Epithelial cell of proximal tubule (primary cell): ENCODE measurements at places on chromosomes 3 and 15.

GRCh38 chr15:72155003-72155621, 36.9 kb downstream of the SENP8 start:
- DNase-seq: peak; percentile 88

GRCh38 chr3:175146258-175146657, 287.1 kb downstream of the NAALADL2 start:
- no peak for DNase-seq

- DNase-seq: no peak
Measured at GRCh38 chr15:81301815-81302399, 22.0 kb downstream of the STARD5 start.

DNA sequence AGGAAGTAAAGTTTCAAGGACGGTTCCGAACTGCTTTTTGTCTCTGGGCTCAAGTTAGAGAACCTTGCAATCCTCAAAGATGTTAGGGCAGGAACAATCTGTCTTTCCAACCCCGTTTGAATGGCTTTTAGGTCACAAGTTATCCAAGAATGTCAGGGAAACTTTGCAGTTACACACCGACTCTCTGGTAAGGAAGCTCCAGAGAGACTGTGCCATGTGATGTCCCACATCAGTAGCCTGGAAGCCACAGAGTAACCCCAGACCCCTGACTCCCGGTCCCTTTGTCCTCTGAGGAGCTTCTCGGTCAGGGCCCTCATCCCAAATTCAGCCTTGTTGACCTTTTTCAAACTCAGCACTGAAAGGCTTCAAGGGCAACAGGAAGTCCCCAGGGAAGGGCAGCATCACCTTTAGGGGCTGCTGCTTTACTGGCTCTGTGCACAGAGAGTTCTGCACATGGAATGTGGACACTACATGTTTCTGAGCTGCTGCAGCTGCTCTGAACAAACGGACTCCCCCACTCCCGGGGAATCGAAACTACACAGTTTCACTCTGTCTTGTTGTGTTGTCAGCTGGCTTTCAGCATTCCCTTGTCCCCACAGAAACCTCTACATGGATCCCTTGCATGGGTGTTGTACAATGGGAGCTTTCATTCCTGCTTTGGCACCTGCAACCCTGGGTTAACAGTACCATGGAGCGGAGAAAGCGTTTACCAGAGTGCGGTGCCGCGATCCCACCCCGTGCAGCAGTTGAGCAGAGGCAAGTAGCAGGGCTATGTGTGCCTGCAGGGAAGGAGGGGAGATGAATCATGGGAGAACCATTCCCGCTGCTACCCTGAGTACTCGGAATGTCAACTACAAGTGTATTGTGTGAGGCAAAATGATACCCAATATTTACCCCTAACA, 408.2 kb upstream of the THBS1 start:
- DNase-seq: no peak

GRCh38 chr15:92877000-92877399, 23.1 kb upstream of the CHD2 start:
- no peak for DNase-seq

- no peak for DNase-seq
Measured at GRCh38 chr15:48604567-48604966, 40.9 kb downstream of the FBN1 start.

DNA sequence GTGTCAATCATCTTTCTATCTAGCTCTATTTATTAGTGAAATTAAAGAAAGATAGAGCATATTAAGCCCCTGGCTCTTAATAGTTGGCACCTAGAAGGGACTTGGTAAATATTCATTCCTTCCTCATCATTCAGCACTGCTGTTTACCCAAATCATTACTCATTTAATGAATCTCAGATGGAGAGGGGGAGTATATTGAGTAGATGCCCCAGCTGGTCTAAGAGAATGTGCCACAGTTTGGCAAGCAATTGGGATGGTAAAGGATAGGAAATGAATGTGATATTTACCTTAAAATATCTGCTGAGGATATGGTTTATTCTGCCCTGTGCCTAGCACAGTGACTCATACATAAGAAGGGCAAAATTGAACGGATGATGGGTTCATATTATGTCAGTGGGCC, 6.0 kb downstream of the IL1RAP start:
- DNase-seq: no peak

- DNase-seq: no peak
Measured at GRCh38 chr3:70042641-70043040, 43.1 kb downstream of the SAMMSON start.

DNA sequence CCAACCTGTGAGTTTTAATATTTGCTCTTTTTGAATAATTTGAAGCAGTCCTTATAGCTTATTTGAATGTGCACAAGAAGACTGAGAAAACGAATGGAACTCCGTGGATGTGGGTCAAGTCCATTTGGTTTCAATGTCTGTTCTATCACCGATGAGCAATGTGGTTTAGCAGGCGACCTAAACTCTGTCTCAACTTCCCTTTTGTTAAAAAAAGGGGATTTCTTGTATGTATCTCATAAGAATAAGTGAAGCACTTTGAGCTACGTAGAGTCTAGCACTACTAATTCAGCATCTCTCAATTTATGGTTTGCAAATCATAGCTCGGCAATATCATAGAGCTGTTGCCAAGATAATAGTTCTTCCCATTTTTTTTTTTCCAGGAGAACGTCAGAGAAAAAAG, 4.6 kb upstream of the SKIL start:
- no peak for DNase-seq

- DNase-seq: no peak
Measured at GRCh38 chr15:35725353-35725752, 179.4 kb upstream of the DPH6 start.

GRCh38 chr3:42349765-42350594, 60.4 kb downstream of the LYZL4 start:
- no peak for DNase-seq

DNA sequence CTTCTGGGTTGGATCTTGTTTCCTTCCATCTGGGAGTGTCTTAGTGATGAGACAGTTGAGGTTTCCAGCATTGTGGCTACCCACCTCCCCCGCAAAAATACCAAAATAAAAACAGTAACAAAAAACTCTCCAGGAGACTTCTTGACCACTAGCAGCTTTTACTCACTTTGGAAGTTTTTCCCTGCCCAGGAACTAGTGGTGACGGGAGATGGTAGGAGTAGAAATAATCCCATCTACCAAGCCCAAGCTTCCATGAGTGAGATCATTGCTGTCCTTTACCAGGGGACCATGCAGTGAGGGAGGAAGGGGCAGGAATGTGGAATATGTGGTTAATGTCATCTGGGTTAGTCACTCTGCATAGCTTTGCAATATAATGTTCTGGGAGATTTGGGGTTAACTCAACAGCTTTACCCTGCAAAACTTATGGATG, 187.7 kb downstream of the ITPR1 start:
- no peak for DNase-seq

- no peak for DNase-seq
Measured at GRCh38 chr15:33357845-33358244, 47.1 kb downstream of the RYR3 start.

DNA sequence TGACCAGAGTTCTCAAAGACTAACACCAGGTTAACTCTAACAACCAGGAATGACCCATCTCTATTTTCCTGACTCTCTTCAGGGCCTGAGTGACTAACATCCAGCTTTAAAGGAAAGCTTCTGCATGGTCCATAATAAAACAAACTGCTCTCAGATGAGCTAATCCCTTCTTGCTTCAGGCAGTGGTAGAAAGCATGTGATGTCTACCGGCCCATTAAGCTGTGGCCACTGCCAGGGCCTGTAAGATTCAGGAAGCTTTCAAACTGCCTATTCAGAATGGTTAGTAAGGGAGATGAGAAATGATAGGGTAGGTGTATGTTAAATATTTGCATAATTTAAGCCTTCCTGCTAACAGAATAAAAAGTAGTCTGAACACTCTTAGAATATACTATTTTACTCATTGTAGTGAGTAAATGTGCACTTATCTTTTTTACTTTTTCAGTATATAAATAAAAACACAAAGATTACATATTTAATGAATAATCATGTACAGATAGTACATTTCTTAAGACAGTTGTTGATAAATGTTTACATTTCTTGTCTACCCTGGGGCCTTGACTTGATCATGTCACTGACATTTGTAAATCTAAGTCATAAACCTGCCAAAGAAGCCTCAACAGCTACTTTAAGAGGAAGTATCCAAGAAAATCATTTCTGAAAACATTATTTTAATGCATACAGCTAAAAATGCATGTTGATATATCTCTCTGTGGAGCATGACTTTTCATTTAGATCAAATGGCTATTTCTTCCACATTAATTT, 222.0 kb downstream of the MCTP2 start:
- DNase-seq: no peak

DNA sequence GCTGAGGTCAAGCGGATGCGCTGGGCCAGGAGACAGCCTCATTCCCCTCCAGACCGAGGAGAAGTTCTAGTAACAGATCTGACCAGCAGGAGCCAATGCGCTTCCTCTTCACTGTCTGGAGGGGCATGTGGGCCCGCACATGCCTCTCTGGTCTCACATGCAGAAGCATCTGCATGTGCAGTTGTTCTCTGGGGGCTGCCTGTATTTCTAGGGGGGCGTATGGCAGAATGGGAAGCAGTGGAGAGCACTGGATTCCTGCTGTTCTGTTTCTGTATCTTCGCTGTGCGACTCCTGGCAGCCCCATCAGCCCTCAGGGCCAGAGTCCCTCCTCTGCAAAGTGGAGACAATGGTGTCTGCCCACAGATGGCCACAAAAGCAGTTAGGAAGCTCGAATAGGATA, 170.4 kb upstream of the IQSEC1 start:
- DNase-seq: no peak

- DNase-seq: no peak
Measured at GRCh38 chr15:61916104-61916503, 144.1 kb downstream of the VPS13C start.

DNA sequence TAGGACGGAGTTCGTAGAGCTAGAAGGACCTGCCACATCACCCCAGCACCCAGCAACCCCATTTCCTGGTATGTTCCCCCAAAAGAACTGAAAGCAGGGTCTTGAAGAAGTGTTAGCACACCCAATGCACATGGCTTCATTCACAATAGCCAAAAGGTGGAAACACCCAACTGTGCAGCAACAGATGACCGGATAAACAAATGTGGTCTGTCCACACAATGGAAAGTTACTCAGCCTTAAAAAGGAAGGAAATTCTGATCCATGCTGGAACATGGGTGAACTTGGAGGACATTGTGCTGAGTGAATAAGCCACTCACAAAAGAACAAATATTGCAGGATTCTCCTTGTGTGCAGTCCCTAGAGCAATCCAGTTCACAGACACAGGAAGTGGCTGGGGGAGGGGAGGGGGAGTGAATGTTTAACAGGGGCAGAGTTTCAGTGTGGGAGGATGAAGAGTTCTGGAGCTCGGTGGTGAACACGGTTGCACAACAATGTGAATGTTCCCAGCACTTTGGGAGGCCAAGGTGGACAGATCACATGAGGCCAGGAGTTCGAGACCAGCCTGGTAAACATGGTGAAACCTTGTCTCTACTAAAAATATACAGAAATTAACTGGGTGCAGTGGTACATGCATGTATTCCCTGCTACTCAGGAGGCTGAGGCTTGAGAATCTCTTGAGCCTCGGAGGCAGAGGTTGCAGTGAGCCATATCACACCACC, 157.5 kb downstream of the NUP210 start:
- DNase-seq: peak; percentile 94

- no peak for DNase-seq
Measured at GRCh38 chr3:179801856-179802255, 149.0 kb downstream of the USP13 start.

- DNase-seq: peak; percentile 40
Measured at GRCh38 chr3:173465112-173465511, 67.6 kb downstream of the NLGN1 start.

- DNase-seq: no peak
Measured at GRCh38 chr3:127791221-127791913, 30.9 kb downstream of the MGLL start.

DNA sequence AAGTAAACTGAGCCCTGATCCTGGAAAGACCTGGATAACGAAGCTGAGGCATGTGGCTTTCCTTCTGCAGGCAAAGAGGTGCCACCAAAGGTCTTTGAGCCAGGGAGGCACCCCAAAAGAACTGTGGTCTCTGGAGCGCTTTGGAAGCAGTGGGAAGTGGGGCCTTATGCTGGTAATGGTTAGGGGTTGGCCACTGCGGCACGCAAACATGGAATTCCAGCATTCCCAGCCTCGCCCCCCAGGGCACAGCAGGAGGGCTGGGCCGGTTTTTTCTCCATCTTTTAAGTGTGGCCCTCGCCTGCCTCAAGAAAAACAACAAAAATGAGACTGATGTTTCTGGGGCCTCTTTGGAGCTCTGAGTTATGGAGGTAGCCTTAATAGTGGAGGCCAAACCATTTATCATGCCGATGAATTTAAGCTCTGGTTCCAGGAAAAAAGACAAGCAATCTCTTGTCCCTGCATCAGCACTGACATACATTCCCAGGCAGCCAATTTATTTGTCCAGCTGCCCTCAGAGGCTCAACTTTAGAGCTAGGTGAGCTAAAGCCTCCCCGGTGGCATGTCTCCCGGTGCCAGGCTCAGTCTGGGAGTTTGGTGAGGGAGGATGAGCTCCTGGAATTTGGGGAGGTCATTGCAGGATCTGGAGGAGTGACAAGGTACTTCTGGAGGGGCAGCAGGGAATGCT, 109.0 kb downstream of the TLE3 start:
- DNase-seq: no peak

DNA sequence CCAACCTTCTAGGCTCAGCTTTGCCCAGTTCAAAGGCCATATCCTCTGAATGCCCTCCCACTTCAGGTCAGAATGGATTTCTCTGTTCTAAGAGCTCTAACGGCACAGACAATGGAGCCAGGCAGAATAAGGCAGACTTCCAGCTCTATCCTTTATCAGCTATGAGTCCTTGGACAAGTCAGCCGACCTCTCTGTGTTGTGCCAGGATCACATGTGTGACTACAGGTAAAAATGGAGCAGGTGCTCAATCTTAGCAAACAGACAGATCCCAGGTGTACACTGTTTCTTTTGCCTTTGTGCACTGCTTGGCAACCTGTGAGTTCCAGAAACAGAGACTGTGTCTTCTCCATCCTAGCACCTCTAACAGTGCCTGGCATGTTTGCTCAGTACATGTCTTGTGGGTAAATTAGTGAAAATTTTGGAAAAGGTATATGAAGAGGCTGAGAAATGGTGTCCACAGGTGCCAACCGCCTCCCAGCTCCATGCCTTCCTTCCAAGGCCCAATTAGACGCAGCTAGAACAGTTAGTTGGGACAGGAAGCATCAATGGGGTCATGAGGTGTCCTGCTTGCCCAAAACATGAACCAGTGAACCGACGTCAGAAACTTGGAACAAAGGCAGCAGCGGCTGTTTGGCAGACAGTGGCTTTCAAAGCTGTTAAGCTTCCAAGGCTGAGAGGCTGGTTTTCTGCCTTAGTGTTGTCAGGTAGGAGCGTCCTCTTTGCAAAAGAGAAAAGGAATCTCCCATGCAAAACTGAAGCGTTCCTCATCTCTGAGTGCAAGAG, 28.7 kb downstream of the TLE3 start:
- no peak for DNase-seq

- DNase-seq: no peak
Measured at GRCh38 chr15:47708161-47708980, 8.9 kb upstream of the SEMA6D start.
